ENCODE measurements at places on chromosomes 6 and 20.

DNA sequence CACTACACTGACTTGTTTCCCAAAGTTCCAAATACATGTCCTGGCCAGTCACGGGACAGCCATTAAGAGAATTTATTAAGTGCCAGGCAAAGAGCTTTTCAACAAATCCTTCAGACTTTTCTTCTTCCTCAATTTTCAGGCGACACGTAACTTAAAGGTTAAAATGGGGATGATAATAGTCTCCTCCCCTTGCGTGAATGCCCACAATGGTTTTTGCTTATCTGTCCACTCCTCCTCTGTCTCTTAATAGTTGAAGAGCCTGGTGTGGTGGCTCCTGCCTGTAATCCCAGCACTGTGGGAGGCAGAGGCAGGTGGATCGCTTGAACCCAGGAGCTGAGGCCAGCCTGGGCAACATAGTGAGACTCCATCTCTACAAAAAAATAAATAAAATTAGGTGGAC lies 11.4 kb upstream of the PARD6B start:
- DNase-seq: no peak

- DNase-seq: peak; percentile 65
Measured at GRCh38 chr6:71404145-71404966, 115.7 kb downstream of the OGFRL1 start.

GRCh38 chr6:26388014-26388413 lies 5.1 kb downstream of the BTN2A2 start:
- no peak for DNase-seq

GRCh38 chr6:75204959-75205775 lies 686 bp downstream of the COL12A1 start:
- no peak for DNase-seq

DNA sequence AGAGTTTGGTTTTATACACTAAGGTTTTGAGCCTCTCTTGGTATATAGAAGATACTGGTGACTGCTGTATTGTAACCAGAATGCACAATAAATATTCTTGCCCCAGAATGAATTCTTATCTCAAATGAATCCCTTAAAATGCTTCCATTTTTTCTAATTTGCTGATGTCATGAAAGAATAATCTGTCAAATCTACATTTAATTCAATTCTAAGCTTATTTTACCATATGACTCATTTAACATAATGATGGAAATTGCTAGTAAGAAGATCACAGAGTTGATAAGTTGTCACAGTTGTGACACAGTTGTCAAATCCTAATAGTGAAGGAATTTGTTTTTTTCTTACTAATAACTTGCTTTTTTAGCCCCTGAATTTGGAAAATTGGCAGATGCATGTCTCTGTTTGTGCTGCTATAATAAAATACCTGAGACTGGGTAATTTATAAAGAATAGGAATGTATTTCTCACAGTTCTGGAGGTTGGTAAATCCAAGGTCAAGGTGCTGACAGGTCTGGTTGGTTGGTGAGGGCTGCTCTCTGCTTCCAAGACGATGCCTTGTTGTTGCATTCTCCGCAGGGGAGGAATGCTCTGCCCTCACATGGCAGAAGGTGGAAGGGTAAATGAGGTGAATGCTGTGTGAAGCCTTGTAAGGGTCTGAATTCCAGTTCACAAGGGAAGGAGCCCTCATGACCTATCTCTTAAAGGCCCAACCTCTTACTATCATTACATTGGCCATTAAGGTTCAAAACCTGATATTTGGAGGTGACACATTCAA lies 4.7 kb downstream of the ECT2L start:
- no peak for DNase-seq

GRCh38 chr20:41279546-41280225 lies 37.8 kb downstream of the ZHX3 start:
- no peak for DNase-seq

DNA sequence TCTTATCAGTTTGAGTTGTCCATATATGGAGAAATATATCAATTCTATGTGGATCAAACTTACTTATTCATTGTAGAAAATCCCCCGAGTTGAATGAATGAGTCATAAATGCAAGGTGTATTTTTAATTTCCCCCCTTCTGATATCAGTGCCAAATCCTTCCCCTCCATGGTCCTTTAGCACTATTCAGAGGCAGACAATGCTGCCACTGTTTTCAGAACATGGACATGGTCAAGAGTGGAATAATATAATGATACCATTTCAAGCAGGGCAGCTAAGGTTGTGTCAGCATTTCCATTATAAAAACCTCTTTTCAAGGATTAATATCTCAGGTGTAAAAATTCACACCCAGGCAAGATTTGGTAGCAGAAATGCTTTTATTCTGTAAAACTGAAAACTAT lies 244.0 kb downstream of the FOXC1 start:
- no peak for DNase-seq

DNA sequence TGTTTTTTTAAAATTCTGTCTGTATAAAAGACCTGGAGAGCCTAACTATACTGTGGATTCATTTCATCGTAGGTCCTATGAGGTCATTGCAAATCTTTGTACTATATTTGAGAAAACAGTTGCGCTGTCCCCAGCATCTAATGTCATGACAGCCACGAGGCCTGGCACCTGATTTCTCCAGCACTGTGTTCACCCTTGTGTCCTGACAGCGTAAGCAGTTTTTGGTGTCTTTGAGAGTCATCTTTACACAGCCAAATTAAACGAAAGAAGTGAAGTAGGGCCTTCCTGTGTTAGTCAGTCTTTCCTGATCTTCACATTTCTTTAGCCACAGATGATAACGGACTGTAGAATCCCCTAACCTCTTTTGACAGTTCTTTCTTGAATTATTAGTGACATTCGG lies 70.6 kb upstream of the PHACTR2 start:
- no peak for DNase-seq

- DNase-seq: no peak
Measured at GRCh38 chr20:38248133-38248532, 12.4 kb downstream of the KIAA1755 start.

DNA sequence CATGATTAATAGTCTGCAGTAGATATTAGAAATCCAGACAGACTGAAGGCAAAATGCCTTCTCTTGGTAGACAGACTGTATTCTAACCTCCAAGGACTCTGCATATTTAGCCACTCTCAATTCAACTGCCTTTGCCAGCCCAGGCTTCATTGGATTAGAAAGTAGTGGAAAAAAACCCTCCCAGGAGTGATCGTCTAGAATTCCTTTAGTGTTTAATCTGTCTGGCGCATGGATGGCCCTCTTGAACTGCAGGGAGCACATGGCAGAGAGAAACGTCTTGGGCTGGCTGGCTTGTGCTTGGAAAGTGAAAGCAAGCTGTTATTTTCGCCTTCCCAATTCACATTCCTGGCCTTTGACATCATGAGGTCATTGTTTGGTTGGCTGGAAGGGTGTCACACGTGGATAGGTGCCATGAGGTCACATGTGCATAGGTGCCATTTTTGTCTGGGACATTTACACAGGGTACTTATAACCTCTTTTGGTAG lies 30.9 kb upstream of the NEDD9 start:
- DNase-seq: no peak

GRCh38 chr6:13924146-13924948 lies 405 bp upstream of the RNF182 start:
- DNase-seq: peak; percentile 48

DNA sequence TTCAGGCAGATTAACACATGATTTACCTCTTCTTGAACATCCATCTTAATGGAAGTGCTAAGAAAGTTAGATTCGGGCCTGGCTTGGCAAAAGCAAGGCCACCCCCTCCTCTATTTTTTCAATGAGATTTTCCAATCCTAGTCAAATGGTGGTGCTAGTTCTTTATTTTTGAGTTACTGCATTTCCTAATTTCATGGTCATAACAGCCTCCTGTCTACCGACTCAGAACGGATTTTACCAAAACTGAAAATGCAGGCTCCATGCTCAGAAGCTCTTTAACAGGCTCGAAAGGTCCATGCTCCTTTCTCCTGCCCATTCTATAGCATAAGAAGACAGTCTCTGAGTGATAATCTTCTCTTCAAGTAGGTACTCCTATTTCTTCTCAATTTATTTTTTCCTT lies 117.2 kb upstream of the ESR1 start:
- no peak for DNase-seq

DNA sequence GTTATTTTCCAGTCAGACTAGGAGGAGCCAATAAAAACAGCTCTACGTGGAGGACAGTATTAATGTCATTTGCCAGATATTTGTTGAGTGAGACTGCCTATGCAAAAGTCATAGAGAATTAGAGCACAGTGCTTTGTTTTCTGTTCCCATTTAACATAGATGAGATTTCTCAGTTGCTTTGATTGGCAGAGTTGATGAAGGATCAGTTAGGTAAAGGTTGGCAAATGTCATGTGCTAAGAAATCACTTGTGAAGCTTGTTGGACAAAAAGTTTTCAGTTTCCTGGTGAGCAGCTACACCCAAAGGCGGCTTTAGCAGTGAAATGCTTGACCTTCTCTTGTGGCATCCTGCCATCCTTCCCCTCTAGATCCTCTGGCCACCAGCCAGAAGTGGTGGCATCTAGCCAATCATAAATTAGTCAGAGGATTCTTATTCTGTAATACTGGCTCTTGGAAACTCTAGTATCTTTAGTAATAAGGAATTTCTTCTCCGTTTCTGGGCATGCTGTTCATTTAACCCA lies 37.0 kb downstream of the BCKDHB start:
- peak; percentile 89 for DNase-seq

- no peak for DNase-seq
Measured at GRCh38 chr6:3088446-3088845, 20.2 kb downstream of the RIPK1 start.

- DNase-seq: no peak
Measured at GRCh38 chr6:24743944-24744335, 25.0 kb upstream of the C6orf62 start.

DNA sequence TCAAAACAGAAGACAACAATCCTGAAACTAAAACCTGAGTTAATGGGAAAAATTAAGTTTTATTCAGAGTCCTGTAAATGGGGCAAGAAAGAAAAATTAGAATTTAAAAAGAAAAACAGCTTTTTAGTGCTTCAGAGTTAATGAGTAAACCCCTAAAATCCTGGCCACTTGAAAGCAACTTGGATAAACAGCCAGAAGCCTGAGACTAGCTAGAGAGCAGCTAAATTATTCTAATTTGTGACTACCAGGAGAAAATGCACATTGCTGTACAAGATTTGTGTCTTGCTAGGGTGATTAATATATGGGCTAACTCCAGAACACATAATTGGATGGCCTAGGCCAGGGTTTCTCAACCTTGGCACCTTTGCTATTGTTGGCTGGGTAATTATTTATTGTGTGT lies 62.4 kb upstream of the ARG1 start:
- no peak for DNase-seq

DNA sequence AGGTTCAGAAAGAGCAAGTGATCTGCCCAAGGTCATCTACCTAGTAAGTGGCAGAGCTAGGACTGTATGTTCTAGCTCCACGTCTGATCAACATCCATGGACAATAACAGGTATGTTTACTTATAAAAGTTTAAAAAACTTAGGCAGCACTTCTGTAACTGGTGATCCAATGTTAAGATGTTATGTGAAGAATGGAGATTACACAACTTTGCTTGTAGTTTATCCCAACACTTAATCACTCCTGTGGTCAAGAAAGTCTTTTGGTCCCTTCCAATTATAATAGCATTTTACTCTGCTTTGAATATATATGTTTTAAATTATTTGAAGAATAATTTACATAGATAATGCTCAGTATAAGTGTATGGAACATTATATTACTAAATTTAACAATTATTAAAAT lies 4.8 kb downstream of the FBXO30 start:
- no peak for DNase-seq

GRCh38 chr6:156955494-156956183 lies 178.5 kb downstream of the ARID1B start:
- no peak for DNase-seq

- DNase-seq: no peak
Measured at GRCh38 chr6:45541934-45542333, 164.2 kb upstream of the SUPT3H start.

DNA sequence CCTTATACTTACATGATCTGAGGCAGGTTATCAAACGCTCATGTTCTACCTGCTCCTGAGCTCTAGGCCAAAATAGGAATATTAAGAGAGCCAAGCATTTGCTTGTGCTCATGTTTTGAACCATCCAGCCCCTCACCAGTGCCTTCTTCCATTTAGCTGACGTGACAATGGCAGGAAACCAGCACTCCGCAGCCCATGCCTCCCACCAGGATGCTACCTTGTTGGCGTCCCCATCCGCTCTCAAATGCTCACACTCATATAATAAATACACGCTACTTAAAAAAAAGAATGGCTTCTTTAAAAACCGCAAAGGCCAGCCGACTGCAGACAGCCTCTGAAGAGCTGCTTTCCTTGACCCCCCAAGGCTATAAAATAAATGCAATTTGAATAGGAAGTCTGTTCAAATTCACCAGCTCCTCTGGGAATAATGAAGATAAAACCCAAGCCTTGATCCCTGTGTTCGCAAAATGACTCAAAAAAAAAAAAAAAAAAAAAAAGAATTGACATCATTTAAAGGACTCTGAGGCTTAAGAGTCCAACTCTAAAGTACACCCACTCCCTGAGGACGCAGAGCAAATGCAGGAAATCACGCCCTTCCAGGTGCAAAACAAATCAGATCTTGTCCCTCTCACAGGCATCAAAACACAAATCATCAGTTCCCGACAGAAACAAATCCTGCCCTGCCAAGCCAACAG lies 29.0 kb downstream of the RNASET2 start:
- no peak for DNase-seq

- no peak for DNase-seq
Measured at GRCh38 chr6:106870824-106871717, 103.5 kb downstream of the CD24 start.

GRCh38 chr6:36679043-36679833 lies 724 bp downstream of the CDKN1A start:
- DNase-seq: peak; percentile 62

DNA sequence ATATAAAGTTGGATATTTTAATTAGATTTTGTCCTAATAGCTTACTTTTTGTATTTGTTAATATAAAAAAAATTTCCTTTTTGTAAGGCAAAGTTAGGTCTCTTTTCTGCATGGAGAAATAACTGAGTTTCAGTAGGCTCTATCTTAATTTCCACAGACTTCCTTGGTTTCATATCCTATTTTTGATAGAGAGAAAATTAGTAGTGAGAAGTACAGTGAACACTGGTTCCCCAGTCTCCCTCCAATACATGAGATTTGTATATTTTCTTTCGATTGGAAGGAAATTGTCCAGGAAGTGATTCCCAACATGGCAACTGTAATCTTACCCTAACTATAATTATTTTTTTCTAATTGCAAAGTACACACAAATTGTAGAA lies 26.4 kb downstream of the TRIM27 start:
- no peak for DNase-seq

GRCh38 chr6:159053781-159054398 lies 9.1 kb upstream of the TAGAP start:
- DNase-seq: no peak

DNA sequence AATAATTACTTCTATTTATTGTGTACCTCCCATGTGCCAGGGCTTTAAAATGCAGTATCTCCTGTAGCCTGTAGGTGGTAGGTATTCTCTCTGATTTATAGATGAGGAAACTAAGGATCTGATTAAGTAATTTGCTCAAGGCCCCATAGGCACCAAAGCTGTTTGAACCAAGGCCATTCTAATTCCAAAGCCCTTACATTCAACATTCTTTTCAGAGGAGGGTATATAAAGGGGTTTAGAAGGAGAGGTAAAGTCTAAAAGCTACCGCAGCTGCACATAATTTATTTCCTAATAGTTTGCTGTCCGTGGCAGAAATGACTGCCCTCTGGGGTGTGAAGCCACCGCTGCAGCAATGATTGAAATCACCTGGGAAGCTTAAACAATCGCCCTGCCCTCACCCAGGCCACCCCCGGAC lies 95.0 kb upstream of the FAM8A1 start:
- DNase-seq: no peak
